Stimulated activated CD4-positive, alpha-beta T cell treated with anti-CD3 and anti-CD28 coated beads, Interleukin-4, amount 100 ng/mL, for 48 hours (primary cell): ENCODE measurements at places on chromosomes 3 and 15.

GRCh38 chr15:58682234-58682633, 67.3 kb downstream of the ADAM10 start:
- DNase-seq = no peak

DNA sequence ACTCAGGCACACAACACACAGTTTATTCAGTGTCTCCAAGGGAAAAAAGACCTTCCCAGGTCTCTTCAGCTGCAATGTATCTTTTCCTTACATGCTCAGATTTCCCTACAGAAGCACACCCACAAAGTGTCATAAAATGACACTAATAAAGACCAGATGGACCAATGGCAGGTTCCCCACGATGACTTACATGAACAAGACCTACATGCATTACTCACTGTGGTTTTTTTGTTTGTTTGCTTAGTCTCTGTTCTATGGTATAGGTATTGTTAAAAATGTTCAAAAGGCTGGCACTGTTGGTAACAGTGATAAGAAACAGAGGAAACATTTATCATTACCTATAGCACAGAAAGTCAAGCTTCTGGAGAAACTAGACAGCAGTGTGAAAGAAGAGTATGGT, 318.2 kb upstream of the TMCO5A start:
- DNase-seq = no peak

- DNase-seq = no peak
Observed at GRCh38 chr15:90818251-90819210, 49.9 kb upstream of the FURIN start.

GRCh38 chr3:178603735-178604134, 67.5 kb downstream of the KCNMB2 start:
- DNase-seq = no peak

GRCh38 chr3:44020143-44020542, 221.5 kb upstream of the TOPAZ1 start:
- DNase-seq = no peak

DNA sequence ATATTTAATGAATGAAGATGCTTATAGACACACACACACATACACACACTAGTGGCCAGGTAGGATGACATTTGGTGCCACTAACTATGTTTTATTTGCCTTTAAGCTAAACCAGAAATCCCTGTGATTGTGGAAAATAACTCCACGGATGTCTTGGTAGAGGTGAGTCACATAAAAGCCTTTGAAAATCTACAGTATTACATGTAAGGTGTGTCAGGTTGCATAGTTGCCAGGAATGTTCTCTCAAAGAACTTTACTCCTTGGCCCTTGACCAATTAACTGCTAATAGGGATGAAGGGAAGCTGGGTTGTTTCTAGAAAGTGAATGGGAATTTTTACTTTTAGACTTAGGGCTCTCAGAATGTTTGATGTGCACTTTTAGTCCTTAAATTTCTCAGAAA, 9.9 kb downstream of the ZBED2 start:
- no peak for DNase-seq
